ENCODE measurements at places on chromosomes 3 and 15.
A peak's percentile ranks its signal among the peaks of the same experiment; 100 is the strongest.

DNA sequence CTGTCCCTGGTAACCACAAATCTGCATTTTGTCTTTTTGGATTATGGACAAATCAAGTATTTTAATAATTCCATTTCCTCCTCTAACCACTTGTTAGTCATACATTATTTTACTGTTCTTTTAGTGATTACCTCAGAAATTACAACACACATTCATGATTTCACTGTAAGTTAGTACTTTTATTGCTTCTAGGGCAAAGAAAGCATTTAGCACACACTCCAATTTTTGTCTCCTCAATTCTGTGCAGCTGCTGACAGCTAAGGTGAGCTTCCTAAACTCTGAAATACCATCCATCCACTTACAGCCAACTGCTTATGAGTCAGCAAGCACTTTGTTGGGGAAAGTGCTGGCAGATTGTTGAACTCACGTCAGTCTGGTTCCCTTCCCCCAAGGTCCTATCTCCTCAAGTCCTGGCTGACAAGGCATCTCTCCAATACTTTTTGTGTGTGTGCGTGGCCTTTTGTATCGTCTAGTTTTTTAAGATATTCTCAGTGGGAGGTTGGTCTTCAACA lies 49.4 kb upstream of the TNFAIP8L3 start:
- peak; percentile 68 for DNase-seq

DNA sequence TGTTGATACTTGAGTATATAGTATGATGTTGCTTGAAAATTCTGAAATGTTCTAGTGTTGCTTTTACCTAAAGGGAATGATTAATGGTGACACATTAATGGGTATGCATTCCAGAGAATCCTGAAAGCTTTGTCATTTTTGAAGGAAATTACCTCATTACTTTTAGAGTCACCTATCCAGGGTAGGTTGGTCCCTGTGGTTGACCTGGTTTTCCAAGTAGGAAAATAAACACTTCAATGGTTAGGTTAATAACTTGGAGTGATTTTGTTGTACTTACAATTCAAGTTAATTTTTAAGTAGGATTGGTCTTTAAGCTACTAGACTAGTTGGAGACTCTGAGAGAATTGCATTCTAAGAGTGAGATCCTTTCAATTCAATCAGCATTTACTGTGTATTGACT lies 31.0 kb downstream of the MITF start:
- peak; percentile 24 for DNase-seq

GRCh38 chr3:54294214-54294613 lies 171.9 kb downstream of the CACNA2D3 start:
- no peak for DNase-seq

DNA sequence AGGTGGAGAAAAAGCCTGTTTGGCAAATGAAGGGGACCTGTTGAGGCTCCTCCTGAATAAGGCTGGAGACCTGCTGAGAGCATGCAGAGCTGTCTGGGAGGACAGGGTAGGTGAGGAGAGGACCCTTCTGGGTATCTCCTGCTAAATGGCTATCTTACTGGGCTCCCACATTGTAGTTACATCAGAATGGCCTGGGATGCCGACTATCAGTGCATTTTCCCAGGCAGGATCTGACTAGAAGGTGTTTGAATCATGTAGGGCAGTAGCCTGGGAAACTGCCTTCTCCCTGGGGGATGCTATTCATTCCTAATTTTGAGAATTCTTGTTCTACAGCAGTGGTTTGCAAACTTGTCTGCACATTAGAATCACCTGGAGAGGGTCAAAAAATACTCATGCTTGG lies 631 bp downstream of the AGBL1 start:
- no peak for DNase-seq

GRCh38 chr15:58522391-58522790 lies 90.6 kb downstream of the LIPC start:
- no peak for DNase-seq

DNA sequence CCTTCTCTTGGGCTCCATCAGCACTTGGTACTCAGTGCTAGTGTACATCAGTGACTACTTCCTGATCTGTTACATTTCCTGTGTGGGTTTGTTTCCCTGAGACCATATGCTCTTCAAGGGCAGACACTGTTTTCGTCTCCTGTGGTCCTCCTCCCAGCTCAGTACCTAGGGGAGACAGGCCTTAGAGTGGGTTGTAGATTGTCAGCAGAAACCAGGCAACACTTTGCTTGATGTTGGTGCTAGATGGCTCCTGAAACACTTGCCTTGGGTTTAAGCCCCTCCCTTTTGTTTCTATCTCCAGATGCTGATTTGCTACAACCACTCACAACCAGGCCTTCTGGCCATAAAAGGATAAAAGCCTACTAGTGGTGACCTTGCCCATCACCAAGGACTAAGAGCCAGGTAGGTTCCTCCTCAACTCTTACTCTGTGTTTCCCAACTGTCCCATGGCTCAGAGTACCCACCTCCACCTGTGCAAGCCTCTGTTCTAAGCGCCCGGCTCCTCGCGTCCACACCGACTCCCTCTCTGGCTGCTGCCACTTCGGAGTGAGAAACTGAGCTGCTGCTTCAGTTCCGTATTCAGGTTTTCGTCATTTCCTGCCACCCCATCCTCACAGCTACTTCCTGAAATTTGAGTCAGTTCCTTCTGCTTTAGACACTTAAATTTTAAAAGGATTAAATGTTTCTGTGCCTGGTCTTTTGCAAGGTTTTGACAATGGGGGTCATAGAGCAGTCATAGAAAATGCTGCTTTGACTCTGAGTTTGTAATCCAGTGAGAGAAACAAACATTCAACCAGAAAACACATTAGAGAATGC lies at the start of gene HCLS1:
Gene HCLS1, minus strand, starts transcription at position 548 of the 816 bp plus-strand sequence. CDS start 2,556 bp downstream, outside the sequence.
- peak; percentile 14 for DNase-seq

DNA sequence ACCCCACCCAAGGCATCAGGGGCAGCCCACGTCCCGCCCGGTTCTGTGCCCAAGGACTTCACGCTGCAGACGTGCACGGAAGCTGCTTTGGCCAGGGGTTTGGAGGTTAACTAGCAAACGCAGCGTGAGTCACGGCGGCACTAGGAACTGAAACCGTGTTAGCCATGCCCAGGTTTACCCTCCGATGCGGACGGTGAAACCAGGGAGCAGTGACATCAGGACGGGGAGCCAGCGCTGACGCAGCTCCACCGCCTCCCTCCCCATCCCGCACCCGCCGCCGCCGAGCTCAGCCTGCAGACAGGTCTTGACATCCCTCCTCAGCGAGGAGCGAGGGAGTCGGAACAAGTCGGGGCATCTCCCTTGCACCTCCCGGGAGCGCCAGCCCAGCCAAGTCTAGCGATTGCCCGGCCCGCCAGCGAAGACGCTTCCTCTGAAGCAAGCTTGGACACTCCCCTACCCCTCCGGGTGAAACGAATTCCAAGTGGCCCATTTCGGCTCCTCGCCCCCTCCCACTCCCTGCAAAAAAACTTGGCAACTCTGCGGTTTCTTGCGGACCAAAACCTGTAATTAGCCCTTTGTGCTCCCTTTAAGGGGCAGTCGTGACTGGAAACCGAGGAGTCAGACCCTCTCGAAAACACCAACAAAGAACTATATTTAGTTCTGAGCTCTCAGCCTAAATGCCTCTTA lies 1.4 kb upstream of the RAP2B start:
- DNase-seq = peak; percentile 88

DNA sequence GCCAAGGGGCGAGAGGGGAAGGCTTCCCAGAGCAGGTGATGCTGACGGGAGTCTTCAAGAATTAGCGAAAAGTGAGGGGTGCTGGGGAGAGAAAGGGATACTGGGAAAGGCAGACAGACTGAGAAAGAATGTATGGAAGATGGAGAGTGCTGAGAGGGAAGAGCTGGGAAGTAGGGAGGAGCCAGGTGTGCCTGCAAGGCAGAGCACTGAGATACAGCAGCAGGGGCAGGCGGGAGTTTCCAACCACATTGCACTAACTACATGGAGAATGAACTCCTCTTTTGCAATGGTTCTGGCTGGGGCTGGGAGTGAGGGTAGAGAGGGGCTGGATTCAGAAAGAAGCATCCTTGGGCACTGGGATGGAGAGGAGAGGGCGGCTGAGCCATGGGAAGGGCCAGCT lies 16.0 kb upstream of the CRABP1 start:
- DNase-seq = no peak

- DNase-seq = no peak
These were observed 35.6 kb downstream of the MAP2K5 start for GRCh38 chr15:67578020-67578600.

GRCh38 chr15:68691705-68692104 lies 112.9 kb downstream of the CORO2B start:
- peak; percentile 77 for DNase-seq

GRCh38 chr3:64675687-64676247 lies 12.0 kb downstream of the ADAMTS9 start:
- DNase-seq = no peak
